ENCODE measurements at places on chromosomes 13 and 19.

- DNase-seq: no peak
These were observed at the start of gene SLC6A16 for GRCh38 chr19:49324801-49325576. TSS of gene SLC6A16 (minus strand) at chr19:49325191. CDS start at chr19:49311347, 13,844 bp downstream.

DNA sequence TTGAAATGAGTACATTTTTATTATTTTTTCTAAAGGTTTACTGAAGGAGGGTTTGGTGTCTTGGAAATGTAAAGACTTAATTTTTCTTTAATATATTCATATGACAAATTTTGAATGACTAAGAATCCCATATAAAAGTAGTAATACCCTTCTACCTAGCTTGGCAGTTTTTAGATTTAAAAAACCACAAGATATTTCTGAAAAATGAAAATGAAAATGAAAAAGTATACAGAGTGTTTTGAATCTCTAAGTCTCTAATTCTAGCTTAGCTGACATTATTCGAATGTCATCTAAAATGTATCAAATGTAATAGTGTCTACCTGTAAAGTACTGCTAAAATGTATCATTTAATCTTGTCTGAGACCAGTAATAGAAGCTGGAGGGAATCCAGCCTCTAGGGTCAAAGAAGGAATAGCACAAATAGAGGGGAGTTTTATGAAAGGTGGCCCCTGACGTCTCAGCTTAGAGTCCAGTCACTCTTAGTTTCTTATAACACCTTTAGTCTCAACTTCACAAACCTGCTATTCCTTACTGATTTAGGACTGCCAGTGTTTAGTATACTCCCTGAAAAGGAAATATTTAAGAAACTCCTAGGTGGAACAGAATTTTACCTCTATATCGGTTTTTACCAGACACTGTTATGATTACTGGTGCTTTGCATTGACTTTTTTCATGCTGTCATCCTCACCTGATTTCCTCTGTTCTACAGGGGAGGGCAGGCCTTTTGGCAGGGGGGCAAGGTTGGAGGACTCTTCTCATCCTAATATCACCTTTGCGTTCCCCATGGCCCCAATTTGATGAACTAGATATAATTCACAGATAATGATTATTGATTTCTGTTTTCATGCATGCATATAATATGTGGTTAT lies 16.2 kb upstream of the MIR17HG start:
- no peak for DNase-seq

GRCh38 chr19:9823816-9824215 lies 3.9 kb upstream of the UBL5 start:
- no peak for DNase-seq

DNA sequence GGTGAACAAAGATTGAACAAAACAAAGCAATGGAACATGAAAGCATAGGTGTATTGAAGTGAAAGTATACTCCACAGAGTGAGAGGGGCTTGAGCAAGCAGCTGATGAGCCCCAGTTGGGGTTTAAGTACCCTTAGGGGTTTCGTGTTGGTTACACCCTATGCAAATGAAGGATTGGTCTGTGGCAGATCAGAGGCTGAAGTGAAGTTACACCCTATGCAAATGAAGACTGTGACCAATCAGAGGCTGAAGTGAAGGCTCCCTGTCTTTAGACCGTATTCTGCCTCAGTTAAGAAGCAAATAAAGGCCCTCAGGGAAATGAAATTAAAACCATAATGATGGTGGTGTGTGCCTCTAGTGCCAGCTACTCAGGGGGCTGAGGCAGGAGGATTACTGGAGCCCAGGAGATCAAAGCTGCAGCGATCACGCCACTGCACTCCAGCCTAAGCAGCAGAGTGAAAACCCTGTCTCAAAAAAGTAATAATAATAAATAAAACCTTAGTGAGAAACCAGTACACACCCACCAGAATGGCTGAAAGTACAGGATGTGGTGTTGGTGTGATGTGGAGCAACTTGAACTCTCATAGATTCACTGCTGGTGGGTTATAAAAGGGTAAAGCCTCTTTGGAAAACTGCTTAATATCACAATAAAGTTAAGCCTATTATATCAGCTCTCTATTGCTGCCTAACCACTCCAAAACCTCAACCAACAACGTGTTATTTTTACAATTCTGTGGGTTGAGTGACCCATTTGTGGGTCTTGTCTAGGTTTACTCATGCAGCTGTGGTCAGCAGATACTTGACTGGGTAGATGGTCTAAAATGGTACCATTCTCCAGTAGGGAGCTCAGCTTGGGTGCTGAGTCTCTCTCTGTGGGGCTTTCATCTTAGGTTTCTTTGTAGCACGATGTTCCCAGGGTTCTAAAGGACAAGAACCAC lies 12.8 kb upstream of the UPF3A start:
- DNase-seq: no peak

- no peak for DNase-seq
These were observed 569 bp upstream of the MCF2L start for GRCh38 chr13:112968380-112968909.

DNA sequence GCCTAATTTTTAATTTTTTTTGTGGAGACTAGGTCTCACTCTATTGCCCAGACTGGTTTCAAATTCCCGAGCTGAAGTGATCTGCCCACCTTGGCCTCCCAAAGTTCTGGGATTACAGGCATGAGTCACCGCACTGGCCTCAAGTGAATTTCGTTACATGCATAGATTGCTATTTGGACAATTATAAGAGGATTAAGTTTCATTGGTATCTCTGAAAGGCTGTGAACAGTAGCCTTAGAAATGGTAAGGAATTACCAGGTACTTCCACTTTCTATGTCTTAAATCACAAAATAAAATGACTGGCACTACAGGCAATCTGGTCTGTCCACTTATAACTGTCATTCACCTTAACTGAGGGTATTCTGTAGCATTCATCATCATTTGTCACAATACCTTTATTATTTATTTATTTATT lies 2.9 kb upstream of the CCDC9 start:
- DNase-seq: no peak

- no peak for DNase-seq
These were observed 107.6 kb upstream of the RXFP2 start for GRCh38 chr13:31631746-31632145.

DNA sequence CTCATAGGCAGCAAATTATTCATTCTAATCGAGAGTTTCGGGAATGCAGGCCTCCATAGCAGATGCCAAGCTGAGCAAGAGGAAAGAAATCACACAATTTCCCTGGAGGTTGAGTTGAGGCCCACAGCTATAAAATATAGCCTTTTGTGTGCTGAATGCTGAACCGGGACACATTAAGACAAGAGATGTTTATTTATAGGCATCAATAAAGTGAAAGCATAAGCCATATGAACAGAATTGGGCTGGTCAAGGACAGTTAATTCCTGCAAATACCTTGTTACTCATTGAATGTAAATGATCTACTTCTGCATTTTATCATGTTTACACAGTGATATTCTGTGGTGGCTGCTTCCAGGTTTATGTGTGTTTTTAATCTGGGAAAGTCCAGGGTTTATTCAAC lies 461.7 kb downstream of the KLF12 start:
- DNase-seq: no peak

DNA sequence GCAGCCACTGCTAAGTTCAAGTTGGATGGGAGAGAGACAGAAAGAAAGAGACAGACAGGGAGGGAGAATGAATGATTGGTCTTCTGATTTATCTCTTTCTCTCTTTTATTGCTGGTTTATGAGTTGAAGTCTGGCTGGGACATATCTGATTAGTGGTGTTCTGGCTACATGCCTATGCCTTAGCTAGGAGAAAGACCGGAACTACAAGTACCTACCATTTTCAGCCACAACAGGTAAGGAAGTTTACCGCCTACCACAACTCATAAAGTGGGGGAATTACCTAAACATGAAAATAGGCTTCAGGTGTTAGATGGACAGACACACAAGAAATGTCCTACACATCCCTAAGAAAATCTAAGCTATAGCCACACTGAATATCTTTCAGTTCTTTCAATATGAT lies 36.6 kb upstream of the GPC6 start:
- no peak for DNase-seq

- no peak for DNase-seq
These were observed 98.9 kb upstream of the SGCG start for GRCh38 chr13:23081901-23082300.

DNA sequence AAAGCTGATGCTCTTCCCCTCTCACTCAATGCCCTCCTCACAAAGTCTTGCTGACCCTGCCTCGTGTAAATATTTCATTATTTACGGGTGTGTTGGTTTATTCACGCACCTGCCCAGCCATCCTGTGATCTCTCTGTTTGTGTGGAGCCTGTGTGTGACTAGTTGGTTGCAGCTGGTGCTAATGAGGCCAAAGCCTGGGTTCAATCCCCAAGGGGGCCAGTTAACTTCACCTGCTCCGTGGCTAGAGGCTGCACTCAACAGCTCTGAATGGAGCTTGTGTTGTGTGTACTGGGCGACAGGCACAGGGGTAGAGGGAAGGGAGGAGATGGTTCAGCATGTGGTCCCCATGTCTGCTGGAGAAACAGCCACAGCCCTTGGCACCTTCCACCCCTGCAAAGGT lies 109.5 kb downstream of the DNAJC15 start:
- DNase-seq: no peak

- no peak for DNase-seq
These were observed 150.6 kb downstream of the GPC6 start for GRCh38 chr13:93377196-93377595.

DNA sequence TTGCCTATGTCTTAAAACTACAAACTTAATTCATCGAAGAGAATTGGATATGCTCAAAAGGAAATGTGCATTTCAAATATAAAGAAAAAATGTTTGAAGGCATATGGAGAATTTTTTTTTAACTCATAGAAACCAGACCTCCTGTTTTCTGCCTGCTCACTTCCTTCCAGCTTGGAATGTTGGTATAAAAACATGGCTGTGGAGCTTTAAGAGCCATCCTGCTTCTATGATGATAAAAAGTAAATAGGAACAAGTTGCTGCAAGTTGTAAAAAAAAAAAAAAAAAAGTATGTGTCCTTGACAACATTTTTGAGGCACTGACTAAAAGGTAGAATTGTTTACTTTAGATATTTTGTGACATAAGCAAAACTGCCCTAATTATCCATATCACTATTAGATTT lies 1230.7 kb downstream of the PCDH9 start:
- DNase-seq: no peak

- no peak for DNase-seq
These were observed 43.9 kb upstream of the PEG3 start for GRCh38 chr19:56884441-56884840.

DNA sequence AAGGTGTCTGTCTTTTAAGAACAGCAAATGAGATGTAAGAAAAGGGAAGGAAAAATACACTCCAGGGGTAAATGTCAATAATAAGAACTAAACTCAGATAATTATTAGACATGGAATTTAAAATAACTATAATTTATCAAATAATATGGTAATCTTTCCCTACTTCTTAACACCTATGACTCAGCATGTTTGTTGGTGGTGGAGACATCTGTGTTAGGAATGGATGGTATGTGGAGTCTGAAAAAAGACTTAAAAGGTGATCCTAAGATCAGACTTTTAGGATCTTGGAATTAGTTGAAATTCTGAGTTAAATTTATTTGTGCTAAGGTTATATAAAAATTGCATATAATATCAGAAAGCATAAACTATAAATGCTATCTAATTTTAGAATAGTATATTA lies 915.1 kb downstream of the SLITRK5 start:
- DNase-seq: no peak
